ENCODE measurements at places on chromosomes 7 and 10.

GRCh38 chr10:133230387-133231195 is 574 bp downstream of the UTF1 start:
- peak; percentile 27 for DNase-seq

- no peak for DNase-seq
These were observed 1055.1 kb downstream of the KCNMA1 start for GRCh38 chr10:76582531-76582930.

DNA sequence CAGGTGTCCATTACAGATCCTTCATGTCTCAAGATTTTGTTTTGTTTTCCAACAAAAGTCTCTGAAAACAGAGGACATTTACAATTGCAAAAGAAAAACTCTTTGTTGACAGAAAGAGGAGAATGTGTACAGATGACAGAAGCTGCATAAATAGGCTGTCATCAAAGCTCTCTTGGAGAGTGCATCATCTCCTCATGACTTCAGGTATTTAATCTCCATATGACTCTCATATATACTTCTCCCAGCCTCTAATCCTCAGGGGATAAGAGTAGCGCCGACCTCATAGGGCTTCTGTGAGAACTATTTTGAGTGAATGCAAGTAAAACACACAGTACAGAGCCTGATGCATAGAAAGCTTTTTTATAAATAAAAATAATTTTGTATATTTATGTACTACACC is 48.1 kb upstream of the SEPTIN7 start:
- no peak for DNase-seq

- no peak for DNase-seq
These were observed 46.6 kb downstream of the MACC1 start for GRCh38 chr7:20170633-20171032.

GRCh38 chr7:150838965-150839650 is 13.2 kb upstream of the AOC1 start:
- no peak for DNase-seq
